ENCODE measurements at places on chromosomes 3 and 15. TPM values are rescaled to one million over a fixed set of nuclear protein-coding genes. Genes with fewer than 3 reads are reported as not detected.
A peak's percentile ranks its signal among the peaks of the same experiment; 100 is the strongest.

DISP2 gene
- 0.26 TPM for total RNA-seq

STRA6 gene
- 0.17 TPM for total RNA-seq

GRCh38 chr3:60399861-60400845, 851.1 kb downstream of the FHIT start:
- no peak overlapping the region for H3K27ac ChIP-seq
- no peaks in the 10 kb centered on the region for H3K4me1 ChIP-seq
- peak; percentile 29 for DNase-seq

GRCh38 chr15:53378096-53378800, 381.2 kb downstream of the WDR72 start:
- no peaks in the 10 kb centered on the region for H3K27me3 ChIP-seq
- no peak overlapping the region for H3K27ac ChIP-seq

DNA sequence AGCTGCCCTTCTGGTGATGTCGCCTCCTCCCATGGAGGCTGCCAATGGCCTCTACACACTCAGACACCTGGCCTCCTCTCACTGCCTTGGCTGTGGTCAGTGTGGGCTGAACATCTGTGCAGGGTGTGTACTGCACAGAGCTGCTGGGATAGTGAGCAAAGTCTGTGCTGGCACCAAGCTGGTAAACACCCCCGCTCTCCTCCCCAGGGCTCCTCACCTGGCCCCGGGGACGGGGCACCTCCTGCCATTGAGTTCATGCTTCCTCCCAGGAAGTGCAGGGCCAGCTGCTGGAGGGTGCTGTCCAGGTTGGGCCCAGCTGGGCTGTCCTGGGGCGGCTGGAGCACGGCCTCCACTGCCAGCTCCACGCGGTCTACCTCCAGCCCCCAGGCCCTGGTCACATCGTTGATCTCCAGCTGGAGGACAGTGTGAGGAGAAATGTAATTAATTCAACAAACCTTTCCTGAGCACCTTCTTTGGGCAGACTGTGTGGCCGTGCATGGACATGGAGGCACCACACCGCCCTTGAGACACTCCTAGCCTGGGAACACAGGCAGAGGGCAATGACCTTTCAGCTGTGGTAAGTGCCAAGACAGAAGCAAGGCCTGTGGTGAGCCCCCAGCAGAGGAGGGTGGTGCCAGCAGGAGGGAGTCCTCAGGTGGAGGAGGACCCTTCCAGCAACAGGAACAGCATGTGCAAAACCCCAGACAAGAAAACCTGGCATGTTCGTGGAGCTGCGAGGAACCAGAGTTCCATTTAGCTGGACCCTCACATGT, 6.8 kb downstream of the STOML1 start:
- H3K36me3 ChIP-seq, result peaks cover 3% of the 10 kb centered on the region
- H3K4me3 ChIP-seq, result no peak overlapping the region
- peaks cover 64% of the 10 kb centered on the region for H3K4me1 ChIP-seq
- no peaks in the 10 kb centered on the region for H3K27me3 ChIP-seq
- DNase-seq, result peak; percentile 56

DNA sequence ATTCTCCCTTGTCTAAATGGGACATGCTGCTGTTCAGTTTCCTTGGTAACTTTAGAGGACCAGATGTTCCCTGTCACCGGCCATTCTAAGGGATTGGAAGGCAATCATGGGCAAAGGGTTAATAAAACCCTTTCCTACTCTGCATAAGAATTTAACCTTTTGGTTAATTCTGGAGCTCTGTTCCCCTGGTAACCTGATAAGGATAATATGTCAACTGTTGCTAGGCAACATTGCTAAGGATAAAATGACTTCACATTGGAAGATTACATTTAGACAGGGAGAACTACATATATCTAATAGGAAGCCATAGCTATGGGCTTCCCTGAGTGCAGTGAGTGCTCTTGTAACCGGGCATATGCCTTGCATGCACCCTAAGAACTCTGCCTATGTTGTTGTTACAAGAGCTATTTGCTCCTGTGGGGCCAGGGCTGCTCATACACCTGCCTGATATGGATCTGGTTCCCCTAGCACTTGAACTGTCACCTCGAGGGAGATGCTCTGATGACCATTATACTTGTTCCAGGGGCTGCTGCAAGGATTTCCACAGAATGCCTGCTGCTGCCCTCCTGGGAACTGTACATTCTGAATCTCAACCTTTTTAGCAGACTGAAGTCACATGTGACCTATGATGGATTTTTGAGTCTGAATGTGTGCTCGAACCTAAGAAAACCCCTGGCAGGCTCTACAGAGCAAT, 326.3 kb upstream of the PDZRN3 start:
- no peak overlapping the region for H3K4me3 ChIP-seq
- H3K27ac ChIP-seq, result no peak overlapping the region
- H3K4me1 ChIP-seq, result no peaks in the 10 kb centered on the region
- no peaks in the 10 kb centered on the region for H3K36me3 ChIP-seq
- DNase-seq, result no peak

GRCh38 chr3:123602325-123602724, 17.5 kb upstream of the HACD2 start:
- H3K27me3 ChIP-seq, result no peaks in the 10 kb centered on the region
- H3K36me3 ChIP-seq, result no peaks in the 10 kb centered on the region
- no peak overlapping the region for H3K27ac ChIP-seq
- H3K4me1 ChIP-seq, result peaks cover 29% of the 10 kb centered on the region
- H3K4me3 ChIP-seq, result no peak overlapping the region
